ENCODE measurements at places on chromosomes 2 and 18.

DNA sequence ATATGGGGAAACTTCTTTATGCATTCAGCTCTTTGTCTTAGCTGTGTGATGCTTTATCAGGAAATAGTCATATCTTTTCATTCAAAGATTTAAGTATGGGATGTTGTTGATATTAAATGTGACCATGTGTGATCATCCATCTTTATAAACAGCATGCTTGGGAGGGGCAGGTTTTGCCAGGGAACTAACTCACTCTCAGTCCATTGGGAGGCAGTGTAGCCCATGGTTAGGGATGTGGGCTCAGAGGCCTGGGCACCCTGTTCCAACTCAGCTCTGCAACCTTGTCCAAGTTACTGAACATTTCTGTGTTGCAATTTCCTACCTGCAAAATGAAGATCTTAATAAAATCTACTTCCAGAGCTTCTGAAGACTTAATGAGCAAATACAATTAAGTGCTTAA, 92.0 kb upstream of the BCL2L11 start:
- DNase-seq, result no peak

- DNase-seq, result no peak
Measured at GRCh38 chr18:47993409-47993808, 63.0 kb upstream of the SMAD2 start.

DNA sequence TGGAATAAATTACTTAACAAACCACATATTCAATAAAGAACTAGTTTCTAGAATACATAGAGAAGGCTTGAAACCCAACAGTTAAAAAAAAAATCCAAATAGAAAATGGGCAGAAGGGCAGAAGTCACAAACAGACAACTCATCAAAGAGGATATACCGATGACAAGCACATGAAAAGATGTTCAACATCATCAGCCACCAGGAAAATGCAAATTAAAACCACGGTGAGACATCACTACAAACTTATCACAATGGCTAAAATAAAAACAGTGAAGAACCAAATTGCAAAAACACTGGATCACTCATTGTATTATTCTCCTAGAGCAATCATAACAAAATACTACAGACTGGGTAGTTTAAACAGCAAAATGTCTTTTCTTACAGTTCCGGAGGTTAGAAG, 14.5 kb downstream of the SESTD1 start:
- no peak for DNase-seq

- no peak for DNase-seq
Measured at GRCh38 chr2:71932780-71933466, 214.7 kb downstream of the CYP26B1 start.

- no peak for DNase-seq
Measured at GRCh38 chr2:200226451-200227426, 79.8 kb upstream of the SPATS2L start.

GRCh38 chr2:5710615-5711014, 18.4 kb downstream of the SOX11 start:
- no peak for DNase-seq

DNA sequence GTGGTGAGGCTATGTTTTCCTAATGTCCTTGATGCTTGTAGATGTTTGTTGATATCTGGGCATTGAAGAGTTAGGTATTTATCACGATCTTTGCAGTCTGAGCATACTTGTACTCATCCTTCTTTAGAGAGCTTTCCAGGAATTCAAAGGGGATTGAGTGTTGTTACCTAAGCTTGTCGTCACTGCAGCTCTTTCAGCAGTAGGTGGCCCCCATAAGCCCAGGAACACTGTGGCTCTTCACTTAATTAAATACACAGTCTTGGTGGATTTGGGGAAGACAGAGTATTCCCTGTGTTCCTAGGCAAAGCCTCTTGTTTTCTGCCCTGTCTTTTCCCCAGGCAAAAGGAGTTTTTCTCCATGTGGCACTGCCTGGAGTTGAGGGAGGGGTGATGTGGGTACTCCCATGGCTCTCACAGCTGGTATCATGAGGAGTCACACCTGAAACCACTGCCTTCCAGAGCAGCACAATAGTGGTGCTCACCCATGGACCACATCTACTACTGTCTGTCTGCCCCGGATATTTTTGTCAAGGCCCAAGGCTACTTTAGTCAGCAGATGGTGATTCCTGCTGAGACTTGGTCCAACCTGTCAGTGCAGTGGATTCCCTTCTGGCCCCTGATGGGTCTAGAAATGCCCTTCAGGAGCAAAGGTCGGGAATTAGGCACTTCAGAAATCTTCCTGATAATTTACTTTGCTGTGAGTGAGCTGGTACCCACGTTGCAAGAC, 95.7 kb downstream of the GALNT13 start:
- no peak for DNase-seq

GRCh38 chr2:239889641-239890121, 135.5 kb downstream of the NDUFA10 start:
- DNase-seq, result no peak

- no peak for DNase-seq
Measured at GRCh38 chr18:79453816-79454735, 58.3 kb downstream of the NFATC1 start.

- DNase-seq, result no peak
Measured at GRCh38 chr2:175887776-175888175, 114.3 kb downstream of the LNPK start.

DNA sequence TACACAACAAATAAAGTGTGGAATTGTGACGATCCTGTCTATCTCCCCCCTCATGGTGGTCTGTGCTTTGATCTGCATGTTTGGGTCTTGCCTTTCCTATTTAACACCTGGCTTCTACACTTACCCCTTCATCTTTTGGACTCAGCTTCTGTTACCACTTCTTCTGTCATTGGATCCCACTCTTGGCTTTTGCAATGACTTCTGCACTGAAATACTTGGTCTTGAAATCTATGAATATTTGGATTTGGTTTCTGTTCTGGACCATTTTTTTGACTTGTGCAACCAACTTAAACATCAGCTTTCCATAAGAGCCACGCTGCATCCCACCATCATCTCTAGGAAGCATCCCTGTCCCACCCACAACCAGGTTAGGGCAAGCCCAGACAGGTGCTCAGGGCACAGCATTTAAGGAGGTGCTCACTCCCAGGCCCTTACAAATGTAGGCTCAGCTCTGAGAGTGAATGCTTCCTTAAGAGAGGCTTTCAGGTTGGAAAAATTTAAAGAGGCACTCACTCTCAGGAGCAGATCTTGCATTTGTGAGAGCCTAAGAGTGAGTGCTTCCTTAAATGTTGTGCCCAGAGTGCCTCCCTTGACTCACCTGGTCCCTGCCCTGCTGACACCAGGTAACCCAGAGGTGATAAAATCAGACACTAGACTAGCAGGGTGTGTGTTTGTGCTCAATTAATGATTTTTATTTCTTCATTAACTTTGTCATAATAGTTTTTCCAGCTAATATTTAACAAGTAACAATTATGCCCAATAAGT, 124.5 kb upstream of the SH3BP4 start:
- no peak for DNase-seq

- DNase-seq, result no peak
Measured at GRCh38 chr18:50992351-50992762, 24.5 kb downstream of the ELAC1 start.

GRCh38 chr2:209472112-209472832, 48.4 kb downstream of the MAP2 start:
- DNase-seq, result no peak
